MCF 10A (cell line): ENCODE measurements at places on chromosomes 7 and 10. TPM values are rescaled to one million over a fixed set of nuclear protein-coding genes. Genes with fewer than 3 reads are reported as not detected.

ASAH2B gene
- 7.2 TPM in 2 replicates for total RNA-seq

NRCAM gene
- 1.1 and 1.2 TPM in 2 replicates for total RNA-seq

PTPRZ1 gene
- 9.8 and 11.1 TPM in 2 replicates for total RNA-seq

DKK1 gene
- total RNA-seq: 31.8 and 37.4 TPM in 2 replicates

CALD1 gene
- total RNA-seq: 130 and 183 TPM in 2 replicates

MMD2 gene
- total RNA-seq: not detected in 2 replicates

CPN1 gene
- not detected in 2 replicates for total RNA-seq

ADCY1 gene
- 0.61 and 0.79 TPM in 2 replicates for total RNA-seq

AGR2 gene
- total RNA-seq: 0.17 and 0.65 TPM in 2 replicates

KLF14 gene
- not detected in 2 replicates for total RNA-seq

CRPPA gene
- total RNA-seq: 0.81 and 1.1 TPM in 2 replicates

TSPAN12 gene
- not detected in 2 replicates for total RNA-seq

PDGFA gene
- total RNA-seq: 20.1 and 26.6 TPM in 2 replicates
